B cell (primary cell): ENCODE measurements at places on chromosomes 2 and 18.

DNA sequence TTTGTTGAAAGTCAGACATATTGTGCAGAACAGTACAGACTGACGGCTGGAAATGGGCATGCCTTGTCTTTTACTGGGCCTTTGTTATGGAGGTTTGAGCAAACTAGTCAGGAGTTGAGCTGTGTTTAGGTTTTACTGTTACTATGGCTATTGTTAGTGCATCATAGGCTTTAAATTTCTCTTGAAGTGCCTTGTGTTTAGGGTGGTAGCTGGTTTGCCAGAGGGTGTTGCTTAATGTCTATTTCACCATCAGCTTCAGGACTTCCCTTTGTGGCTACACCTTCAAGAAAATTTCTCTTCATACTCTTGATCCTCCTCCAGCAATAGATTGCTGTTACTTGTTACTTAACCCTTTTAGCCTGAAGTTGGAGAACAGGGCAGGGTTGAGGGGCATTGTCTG, 104.6 kb downstream of the CAPN13 start:
- no peak for DNase-seq

DNA sequence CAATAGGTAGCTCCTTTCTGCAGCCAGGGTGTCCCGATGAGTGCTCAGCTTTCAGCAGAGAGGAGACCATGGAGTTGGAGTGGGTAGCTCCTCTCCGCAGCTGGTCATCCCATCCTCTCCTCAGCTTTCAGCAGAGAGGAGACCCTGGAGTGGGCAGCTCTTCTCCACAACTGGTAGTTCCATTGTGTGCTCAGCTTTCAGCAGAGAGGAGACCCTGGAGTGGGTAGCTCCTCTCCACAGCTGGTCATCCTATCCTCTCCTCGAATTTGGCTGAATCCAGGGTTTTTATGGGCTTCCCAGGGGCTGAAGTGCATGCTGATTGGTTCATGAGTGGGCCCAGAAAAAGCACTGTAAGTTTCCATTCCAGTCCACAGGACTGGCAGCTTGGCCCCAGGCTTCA, 75.2 kb downstream of the NCOA1 start:
- DNase-seq = no peak

DNA sequence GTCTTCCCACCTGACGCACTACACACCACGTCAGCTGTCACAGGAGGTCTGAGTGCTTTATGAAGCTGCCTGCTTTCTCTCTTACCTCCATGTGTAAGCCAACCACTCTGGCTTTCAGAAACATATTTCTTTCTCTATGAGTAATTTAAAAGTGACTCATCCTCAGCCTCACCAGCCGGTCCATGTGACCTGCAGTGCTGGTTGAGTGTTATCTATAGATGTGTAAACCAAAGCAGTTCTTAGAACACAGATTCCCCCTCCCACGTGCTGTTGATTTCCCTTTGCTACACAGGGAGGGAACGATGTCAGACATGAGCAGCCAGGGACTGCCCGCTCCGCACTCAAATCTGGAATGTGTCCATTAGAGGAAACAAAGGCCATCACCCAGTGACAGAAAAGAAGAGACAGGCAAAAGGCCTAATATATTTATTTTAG, 157.8 kb downstream of the BCL2 start:
- peak; percentile 80 for DNase-seq

- no peak for DNase-seq
Measured at GRCh38 chr2:205778356-205778755, 96.1 kb downstream of the NRP2 start.

- DNase-seq = no peak
Measured at GRCh38 chr2:96083989-96084857, 32.1 kb downstream of the ADRA2B start.

GRCh38 chr2:144211826-144212225, 308.1 kb downstream of the ZEB2 start:
- DNase-seq = no peak

DNA sequence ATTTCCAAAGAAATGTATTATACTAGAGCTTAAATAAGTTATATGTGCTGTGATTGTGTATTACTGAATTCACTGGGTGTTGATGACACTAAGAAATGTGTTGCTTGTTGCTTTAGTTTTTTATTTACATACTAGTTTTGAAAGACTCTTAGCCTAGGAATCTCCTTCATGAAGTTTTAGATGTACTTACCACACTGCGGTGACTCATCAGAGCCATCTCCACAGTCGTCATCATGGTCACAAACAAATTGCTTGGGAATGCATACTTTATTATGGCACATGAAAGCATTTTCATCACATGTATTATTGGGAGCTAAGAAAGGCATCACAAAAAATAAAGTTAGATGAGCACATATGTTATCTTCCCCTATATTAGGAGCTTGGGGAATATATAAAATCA, 1624.2 kb downstream of the LRP1B start:
- no peak for DNase-seq

DNA sequence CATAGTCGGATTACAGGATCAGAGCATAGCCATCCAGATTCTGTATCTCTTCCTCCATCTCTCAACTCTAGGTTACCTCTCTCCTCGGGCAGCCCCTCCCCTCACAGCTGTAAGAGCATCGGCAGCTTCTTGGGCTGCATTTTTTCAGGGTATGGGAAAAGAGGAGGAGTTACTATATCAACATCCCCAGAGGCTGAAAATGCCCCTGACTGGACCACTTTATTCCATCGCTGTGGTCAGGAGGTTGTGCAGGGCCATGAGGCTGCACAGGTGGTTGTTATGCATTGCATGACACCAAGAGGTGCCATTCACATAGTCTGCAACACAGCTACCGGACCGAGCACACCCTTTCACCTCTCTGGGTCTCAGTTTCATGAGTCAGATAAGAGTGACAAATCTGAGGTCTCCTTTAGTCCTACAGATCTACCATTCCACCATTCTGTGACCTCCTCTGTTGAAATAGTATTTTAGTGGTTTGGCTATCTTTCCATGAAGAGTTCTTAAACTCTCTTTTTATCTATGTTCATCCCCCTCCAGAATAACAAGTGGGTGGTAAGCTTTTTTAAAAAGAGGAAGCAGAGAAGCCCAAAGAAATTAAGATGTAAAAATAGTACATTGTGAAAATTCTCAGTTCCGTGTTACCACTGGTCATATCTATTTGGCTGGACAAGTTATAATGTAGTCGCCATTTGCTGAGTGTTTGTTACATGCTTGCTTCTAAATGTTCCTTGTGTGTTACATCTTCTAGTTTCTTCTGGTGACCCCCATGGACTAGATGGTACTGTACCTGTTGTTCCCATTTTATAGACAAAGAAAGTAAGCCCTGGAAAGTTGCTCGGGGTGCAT, 56.6 kb upstream of the SLC1A4 start:
- peak; percentile 68 for DNase-seq

- no peak for DNase-seq
Measured at GRCh38 chr2:43402452-43402937, 176.1 kb upstream of the ZFP36L2 start.

GRCh38 chr2:69226903-69227302, 160.1 kb downstream of the GFPT1 start:
- DNase-seq = no peak

- no peak for DNase-seq
Measured at GRCh38 chr18:50114448-50114847, 80.5 kb downstream of the MYO5B start.

DNA sequence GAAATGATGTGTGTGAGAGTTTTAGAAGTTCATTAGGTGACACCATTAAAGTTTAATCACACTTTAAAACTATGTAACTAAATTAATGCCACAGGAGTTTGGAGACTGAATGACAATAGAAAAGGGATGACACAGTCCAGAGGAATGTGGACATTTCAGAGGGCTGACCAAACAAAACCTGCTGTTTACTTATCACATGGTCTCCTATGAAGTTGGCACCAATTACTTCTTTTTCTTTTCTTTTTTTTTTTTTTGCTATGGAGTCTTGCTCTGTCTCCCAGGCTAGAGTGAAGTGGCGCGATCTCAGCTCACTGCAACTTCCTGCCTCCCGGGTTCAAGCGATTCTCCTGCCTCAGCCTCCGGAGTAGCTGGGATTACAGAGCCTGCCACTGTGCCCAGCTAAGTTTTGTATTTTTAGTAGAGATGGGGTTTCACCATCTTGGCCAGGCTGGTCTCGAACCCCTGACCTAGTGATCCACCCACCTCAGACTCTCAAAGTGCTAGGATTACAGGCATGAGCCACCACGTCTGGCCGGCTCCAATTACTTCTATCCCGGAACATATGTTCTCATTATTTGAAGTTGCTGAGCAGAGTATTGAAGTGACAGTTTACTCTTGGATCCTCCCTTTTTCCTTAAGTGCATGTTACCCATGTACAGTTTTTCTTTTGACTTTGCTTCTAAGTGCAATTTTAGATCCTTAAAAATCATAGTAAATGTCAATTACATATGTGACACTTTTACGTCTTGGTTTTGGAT, 4.3 kb downstream of the AGPS start:
- DNase-seq = no peak

GRCh38 chr2:26644188-26644835, 3.1 kb upstream of the CIB4 start:
- no peak for DNase-seq

- DNase-seq = no peak
Measured at GRCh38 chr2:234102112-234102511, 51.6 kb downstream of the SPP2 start.

- no peak for DNase-seq
Measured at GRCh38 chr2:240392948-240393830, 42.3 kb upstream of the GPC1 start.

GRCh38 chr2:176583607-176584006, 314.4 kb downstream of the MTX2 start:
- no peak for DNase-seq

GRCh38 chr2:147181351-147182029, 663.3 kb upstream of the ACVR2A start:
- DNase-seq = no peak

DNA sequence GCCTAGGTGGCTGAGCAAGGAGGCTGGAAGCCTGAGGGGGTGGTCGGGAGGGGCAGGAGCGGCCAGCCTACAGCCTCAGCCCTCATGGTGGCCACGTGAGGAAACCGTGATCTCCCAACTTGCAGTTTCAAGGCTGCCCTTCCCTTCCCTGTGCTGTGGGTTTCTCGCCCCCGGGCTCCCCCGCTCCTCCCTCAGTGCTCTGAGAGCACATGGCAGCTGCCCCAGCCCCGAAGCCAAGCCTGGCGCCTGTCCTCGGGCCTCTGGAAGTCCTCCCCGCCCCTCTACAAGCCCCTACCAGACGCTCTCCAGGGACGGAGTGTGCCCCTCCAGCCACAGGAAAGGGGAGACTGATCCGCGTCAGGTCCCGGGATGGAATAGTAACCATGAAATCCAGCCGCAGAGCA, 586 bp upstream of the ANKRD23 start:
- no peak for DNase-seq

DNA sequence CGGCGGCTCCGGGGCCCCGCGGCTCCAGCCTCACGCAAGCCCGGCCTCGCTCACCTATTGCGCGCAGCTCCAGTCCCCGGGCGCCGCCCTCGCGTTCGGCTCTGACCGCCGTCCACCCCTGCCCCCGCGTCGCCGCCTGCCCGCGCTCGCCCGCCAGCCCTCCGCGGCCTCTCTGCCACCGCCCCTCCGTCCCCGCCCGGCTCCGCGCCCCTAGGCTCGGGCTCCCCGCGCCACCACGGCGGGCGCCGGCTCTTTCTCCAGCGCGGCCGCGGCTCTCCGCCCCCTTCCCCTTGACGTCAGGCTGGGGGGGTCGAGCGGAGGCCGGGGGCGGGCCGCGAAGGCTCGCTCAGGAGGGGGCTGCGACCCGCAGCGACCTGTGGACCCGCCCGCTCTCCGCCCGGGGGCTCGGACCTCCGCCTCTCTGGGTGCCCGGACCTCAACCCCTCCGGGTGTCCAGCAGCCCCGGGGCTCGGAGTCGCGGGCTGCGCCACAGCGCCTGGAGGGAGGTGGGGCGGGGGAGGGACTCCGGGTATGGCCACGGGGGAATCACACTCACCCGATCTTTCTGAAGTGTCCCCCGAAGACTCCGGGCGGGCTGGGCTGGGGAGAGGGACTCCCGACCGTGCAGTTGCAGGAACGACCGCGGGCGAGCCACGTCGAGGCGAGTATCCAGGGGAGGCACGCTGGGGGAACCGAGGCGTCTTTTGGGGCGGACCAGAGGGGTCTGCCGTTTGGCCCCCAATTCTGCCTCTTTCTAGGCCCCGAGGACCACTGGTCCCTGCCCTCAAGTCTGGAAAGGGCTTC, at the start of gene SEMA4C:
TSS of gene SEMA4C (minus strand) at position 259 of the 804 bp plus-strand sequence. CDS start 2,194 bp downstream, outside the sequence.
- peak; percentile 73 for DNase-seq

DNA sequence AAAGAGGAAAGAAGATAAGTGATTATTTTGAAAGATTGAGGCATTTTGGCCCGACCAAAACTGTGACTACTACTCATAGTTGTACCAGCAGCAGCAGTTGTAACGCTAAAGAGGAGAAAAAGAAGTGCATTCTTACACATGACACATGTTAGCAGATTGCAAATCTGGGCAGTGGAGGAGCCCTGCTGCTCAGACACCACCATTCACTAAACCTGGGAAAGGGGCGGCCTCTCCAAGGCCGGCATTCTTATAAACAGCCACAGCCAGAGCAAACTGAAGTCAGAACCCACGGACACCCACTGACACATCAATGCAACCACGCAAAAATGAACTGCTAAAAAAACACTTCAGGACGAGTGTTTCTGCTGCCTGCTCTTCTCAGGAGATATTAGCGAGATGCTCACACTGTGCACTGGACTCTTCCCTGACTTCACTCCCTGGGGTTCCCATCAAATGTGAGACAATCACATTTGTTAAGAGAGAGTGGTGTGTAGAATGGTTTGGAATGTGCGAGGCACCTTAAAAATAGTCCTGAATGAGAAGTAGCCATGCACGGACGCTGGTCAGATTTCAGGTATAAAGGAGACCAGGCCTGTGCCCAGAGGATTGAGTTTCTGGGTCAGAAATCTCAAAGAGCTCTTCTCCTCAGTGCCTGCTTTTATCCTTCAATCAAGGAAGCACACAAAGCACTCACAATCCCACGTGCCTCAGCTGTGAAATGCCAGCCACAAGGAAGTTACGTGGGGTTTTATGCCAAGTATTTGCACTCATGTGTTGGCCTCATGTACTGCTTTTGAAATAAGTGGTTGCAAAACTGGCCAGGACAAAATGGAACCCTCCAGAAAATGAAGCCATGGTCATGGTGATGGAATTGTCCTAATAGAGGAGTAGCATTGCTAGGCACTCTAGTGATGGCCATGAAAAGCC, 83.4 kb downstream of the MTCL1 start:
- no peak for DNase-seq

DNA sequence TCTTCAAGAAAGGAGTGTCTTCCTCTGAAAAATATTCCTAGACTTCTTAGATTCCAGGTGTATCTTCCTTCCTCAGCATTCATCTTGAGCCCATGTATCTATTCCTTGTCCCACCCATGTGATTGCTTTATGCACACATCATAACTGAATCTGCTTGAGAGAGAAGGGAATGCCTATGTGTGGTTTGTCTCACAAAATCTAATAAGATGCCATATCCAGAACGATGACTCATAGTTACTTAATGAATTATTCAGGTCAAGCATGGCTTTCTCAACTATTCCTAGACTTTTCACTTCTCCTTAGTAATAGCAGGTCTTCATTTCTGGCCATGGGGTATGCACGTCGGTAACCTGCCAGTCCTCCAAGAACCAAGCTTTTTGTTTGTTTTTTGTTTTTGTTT, 121.8 kb downstream of the SETBP1 start:
- DNase-seq = no peak
